ENCODE measurements at places on chromosomes 1 and 21.

GRCh38 chr1:248822148-248823032 is 3.3 kb downstream of the SH3BP5L start:
- no peak for DNase-seq

DNA sequence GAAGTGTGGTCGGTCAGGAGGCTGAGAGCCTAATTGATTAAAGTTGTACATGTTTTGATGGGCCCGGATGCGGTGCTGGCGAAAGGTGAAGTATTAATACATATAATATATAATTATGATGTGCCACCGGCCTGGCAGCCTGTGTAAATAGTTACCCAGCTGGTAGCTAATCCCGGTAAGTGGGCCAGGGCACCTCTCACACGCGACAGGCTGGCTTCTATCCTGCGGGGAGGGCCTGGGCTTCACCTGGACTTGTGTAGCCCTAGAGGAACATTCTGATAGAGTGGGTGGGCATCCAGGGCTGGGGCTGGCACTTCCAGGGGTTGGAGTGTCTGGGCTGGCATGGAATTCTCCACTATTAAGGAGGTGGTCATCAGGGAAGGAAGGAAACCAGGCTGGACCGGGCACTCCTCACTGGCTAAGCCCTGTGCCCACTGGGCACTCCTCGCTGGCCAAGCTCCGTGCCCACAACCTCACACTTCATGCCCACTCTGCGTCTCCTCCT is 48.3 kb downstream of the IGSF21 start:
- no peak for DNase-seq

GRCh38 chr21:42545745-42546144 is 32.1 kb downstream of the SLC37A1 start:
- no peak for DNase-seq

DNA sequence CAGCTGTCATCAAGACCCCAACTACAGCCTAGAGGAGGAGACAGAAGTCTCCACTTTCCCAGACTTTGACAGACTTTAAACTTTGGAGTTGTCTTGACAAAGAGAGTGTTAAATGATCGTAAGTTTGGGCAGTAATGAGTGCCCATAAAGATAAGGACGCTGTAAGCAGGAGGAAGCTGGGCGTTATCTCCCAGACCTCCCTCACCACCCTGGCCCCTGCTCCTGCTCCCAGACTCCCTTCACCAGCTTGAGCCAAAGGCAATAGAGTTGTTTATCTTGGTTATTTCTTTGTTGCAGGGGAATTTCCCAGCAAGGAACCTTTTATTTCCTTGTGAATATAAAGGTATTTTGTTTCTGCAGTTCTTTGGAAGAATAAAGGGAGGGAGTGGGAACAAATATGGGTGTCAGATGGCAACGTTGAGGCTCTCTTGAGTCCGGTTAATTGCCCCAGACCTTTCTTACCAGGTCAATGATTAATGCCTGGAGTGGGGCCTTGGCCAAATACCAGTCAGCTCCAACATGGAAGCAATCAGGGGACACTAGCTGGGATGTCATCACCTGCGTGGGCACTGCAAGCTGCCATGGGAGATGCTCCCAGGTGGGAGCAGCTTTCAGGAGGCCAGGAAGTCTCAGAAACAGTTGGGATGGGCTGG is 4.4 kb downstream of the PIGR start:
- no peak for DNase-seq

DNA sequence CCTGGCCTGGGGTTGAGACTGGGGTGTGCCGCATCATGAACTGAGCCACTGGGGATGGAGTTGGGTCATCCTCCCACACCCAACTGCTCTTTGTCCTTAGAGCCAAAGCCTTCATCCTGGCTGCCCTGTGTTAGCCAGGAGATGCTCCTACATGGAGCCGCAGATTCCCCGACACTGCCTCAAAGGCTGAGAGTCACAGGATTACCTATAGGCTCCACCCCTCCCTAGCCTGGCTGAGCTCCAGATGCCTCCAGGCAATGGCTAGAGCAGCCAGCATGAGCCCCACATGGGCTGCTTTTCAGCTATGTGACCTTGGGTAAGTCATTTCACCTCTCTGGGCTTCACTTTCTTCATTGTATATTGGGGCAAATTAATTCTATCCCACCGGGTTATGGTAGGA is 119.9 kb upstream of the POU3F1 start:
- DNase-seq, result no peak

DNA sequence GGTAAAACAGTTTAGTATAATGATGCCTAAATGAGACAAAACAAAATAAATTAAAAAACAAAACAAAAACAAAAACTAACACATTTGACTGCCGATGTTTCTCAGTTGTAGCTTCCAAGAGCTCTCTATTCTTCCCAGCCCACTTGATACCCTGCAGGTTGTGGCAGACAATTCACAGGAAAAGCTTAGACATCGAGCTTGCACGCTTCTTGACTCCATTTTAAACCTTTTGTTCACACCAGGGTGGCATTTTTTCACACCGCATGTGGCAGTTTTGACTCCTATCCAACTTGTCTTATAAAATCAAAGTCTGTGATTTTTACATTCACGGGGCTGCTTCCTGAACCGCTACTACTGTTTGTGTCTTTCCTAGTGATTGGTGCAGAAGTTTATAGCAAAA is 575.9 kb downstream of the USP25 start:
- DNase-seq, result peak; percentile 61

DNA sequence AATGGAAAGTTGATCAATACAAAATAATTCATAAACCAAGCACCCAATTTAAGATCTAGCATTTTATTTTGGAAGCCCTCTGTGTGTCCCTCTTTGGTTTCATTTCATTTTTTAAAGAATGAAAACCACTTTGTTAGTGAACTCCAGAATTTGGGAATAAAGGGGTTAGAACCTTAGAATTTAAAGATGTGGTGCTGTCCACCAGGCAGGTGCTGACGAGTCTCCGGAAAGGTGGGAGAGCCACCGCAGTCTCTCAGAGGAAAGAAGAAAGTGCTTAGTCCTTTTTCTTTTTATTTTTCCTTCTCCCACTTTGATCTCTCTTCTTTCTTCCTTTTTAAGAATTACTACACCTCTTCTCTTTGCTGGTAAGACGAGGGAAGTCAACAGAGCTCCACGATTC is 20.5 kb upstream of the HIVEP3 start:
- DNase-seq, result no peak

- no peak for DNase-seq
Observed at GRCh38 chr1:182968151-182968741, 15.3 kb upstream of the SHCBP1L start.

- DNase-seq, result no peak
Observed at GRCh38 chr1:77031106-77031662, 163.9 kb downstream of the ST6GALNAC5 start.

GRCh38 chr21:25872271-25872670 is 137.5 kb downstream of the GABPA start:
- DNase-seq, result no peak

GRCh38 chr1:41764656-41765055 is 154.1 kb downstream of the HIVEP3 start:
- no peak for DNase-seq

GRCh38 chr1:20997602-20998224 is 179.0 kb downstream of the EIF4G3 start:
- no peak for DNase-seq

DNA sequence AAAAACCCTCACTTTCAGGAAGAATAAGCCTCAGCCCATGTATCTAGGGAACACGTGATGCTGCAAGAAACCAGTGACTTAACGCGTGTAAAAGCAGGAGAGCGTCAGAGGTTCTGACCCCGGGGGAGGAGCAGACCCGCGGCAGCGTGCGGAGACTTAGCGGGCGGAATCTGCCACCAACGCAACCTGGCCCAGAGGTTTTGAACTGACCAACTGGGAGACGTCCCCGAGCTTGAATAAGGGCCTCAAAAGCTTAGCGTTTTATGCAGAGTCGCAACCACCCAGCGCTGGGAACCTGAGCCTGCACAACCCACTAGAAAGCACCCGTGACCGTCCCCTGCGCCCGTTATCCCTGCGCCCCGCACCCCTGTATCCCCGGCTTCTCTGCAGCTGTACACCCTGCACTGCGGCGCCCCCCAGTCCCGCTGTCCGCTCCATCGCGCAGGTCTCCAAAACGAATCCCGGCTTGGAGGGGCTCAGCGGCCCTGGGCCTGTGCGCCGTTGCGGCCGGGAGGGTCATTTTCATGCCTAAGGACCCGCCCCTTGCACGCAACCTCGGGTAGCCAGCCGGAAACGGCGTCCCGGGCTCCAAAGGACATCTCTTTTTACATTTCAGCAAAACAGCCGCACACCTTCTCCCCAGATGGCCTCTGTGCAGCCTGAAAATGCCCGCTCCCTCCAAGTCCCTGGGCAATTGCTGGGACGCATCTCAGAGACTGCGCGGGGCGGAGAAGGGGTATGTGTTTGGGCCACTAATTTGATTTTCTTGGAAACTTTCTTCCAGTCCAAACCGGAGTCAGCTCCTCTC is 29.4 kb upstream of the TRIM17 start:
- peak; percentile 81 for DNase-seq

- DNase-seq, result no peak
Observed at GRCh38 chr1:171418546-171418945, 66.8 kb upstream of the PRRC2C start.

Measured in cerebellar cortex (tissue), 1 donor.